Endothelial cell (in vitro differentiated cells): ENCODE measurements at places on chromosomes 2 and 18.

DNA sequence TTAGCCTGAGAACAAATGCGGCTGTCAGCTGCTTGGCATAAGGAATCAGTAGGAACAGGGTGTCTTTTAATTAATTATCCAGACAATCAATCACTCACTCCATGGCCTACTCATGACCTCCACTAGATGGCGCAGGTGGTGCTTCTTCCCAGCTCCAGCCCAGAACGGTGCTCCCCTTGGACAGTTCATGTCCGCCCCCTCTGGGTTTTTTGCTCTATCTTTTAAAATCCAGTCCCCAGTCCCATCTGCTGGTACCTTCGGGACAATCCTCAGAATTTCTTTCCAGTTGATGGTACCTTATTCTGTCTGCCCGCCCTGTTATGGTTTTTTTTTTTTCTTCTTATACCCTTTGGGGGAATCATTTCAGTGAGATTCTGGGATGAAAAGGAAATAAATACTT lies 99.8 kb downstream of the CACNB4 start:
- peak; percentile 70 for DNase-seq

- peak; percentile 60 for DNase-seq
Measured at GRCh38 chr2:161414042-161415033, 1.8 kb upstream of the TBR1 start.

DNA sequence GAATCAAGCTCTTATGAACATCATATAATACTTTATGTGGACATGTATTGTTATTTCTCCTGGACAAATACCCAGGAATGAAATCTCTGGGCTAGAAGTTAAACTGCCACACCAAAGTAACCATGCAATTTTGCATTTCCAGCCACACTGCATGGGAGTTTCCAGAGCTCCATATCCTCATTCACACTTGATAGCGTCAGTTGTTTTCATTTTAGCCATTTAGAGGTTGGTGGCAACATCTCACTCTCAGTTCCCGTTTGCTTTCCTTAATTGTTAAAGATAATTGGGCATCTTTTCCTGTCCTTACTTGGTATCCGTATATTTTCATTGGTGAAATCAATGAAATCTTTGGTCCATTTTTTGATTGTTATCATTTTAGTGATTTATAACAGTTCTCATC lies 47.8 kb downstream of the SH3YL1 start:
- DNase-seq, result no peak

DNA sequence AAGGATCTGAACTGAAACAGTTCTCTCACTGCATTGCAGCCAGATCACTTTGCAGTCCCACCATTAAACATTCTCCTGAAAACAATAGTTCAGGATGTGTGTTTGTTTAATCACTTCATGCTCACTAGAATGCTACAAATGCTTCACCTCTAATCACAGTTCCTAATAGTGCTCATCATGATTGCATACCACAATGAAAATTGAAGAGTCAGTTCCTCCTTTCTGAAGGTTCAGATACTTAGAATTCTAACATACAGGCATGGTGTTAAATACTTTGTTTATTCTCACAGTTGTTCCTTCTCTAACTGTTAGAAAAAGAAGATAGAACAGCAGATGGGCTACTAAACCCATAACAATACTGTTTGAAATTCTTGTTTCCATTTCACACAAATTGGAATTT lies 622.3 kb upstream of the ACVR2A start:
- DNase-seq, result no peak
